Right renal pelvis (tissue), 4 donors: ENCODE measurements at places on chromosomes 4 and X. TPM values are rescaled to one million over a fixed set of nuclear protein-coding genes. Genes with fewer than 3 reads are reported as not detected.

The DNAJB14 gene
- polyA plus RNA-seq, result 42.6 TPM

The CXCL10 gene
- 5.9 TPM for polyA plus RNA-seq

The COL25A1 gene
- polyA plus RNA-seq, result 11.9 TPM

The MAGEA3 gene
- not detected for polyA plus RNA-seq

The GPR101 gene
- not detected for polyA plus RNA-seq

The SPANXD gene
- not detected for polyA plus RNA-seq

The RAB40A gene
- 3.4 TPM for polyA plus RNA-seq

The GAGE12E gene
- not detected for polyA plus RNA-seq

The SSX2 gene
- polyA plus RNA-seq, result not detected

The CLNK gene
- 0.70 TPM for polyA plus RNA-seq

The MXRA5 gene
- polyA plus RNA-seq, result 10.1 TPM

The BEX2 gene
- 87.0 TPM for polyA plus RNA-seq

The TLR6 gene
- 0.96 TPM for polyA plus RNA-seq

The TMPRSS11D gene
- not detected for polyA plus RNA-seq

The GLOD5 gene
- 1.8 TPM for polyA plus RNA-seq

The ADH1C gene
- polyA plus RNA-seq, result 97.5 TPM

The PLS3 gene
- 307 TPM for polyA plus RNA-seq

The TEC gene
- polyA plus RNA-seq, result 4.1 TPM

The ABHD18 gene
- 12.0 TPM for polyA plus RNA-seq

The ANXA3 gene
- 54.3 TPM for polyA plus RNA-seq

The UGT2B10 gene
- polyA plus RNA-seq, result 0.38 TPM

The CPE gene
- 138 TPM for polyA plus RNA-seq

The XK gene
- 1.3 TPM for polyA plus RNA-seq

The ZRSR2 gene
- 13.1 TPM for polyA plus RNA-seq

The BANK1 gene
- polyA plus RNA-seq, result 3.4 TPM

The ARMCX2 gene
- 110 TPM for polyA plus RNA-seq

The AFM gene
- 11.3 TPM for polyA plus RNA-seq

The FRG2 gene
- not detected for polyA plus RNA-seq

The ITIH6 gene
- 0.19 TPM for polyA plus RNA-seq

The DOK7 gene
- 1.6 TPM for polyA plus RNA-seq

The CLIC2 gene
- 2.9 TPM for polyA plus RNA-seq

The PDCL2 gene
- polyA plus RNA-seq, result not detected

The DMRTC1 gene
- 1.5 TPM for polyA plus RNA-seq

The SUPT20HL2 gene
- polyA plus RNA-seq, result 0.05 TPM

The DACH2 gene
- polyA plus RNA-seq, result 30.6 TPM

The ENOX2 gene
- 22.0 TPM for polyA plus RNA-seq
